Amniotic epithelial cell (primary cell): ENCODE measurements at places on chromosomes 2 and 18.

GRCh38 chr2:20225294-20226151 lies 593 bp upstream of the SDC1 start:
- no peak for DNase-seq

DNA sequence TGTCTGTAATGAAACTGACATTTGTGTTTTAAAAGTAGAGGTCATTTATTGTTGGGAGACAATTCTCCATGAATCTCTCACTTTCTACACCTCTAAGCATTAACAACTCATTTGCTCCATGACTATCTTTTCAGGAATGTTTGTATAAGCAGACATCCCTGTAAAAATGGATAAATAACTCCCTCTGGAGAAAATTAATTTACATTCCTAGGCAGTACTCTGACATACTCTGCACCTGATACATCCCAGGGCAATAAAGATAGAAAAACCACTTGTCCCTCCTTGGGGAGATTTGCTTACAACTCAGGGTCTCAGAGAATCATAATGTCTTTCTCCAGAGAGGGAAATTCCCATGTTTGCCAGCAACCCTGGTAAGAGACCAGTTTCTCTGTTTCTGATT lies 1037.7 kb upstream of the SLC39A10 start:
- no peak for DNase-seq

GRCh38 chr2:109189751-109190150 lies 60.7 kb downstream of the SH3RF3 start:
- DNase-seq, result peak; percentile 81

GRCh38 chr2:241071677-241072111 lies 30.4 kb downstream of the MTERF4 start:
- no peak for DNase-seq

- DNase-seq, result no peak
Observed at GRCh38 chr18:46422552-46423055, 234.4 kb downstream of the LOXHD1 start.
